Activated CD8-positive, alpha-beta T cell treated with anti-CD3 and anti-CD28 coated beads, Interleukin-2, amount 10 ng/mL, durations not matched to agents 7 days and 5 days (primary cell): ENCODE measurements at places on chromosomes 4 and X.
A peak's percentile ranks its signal among the peaks of the same experiment; 100 is the strongest.

DNA sequence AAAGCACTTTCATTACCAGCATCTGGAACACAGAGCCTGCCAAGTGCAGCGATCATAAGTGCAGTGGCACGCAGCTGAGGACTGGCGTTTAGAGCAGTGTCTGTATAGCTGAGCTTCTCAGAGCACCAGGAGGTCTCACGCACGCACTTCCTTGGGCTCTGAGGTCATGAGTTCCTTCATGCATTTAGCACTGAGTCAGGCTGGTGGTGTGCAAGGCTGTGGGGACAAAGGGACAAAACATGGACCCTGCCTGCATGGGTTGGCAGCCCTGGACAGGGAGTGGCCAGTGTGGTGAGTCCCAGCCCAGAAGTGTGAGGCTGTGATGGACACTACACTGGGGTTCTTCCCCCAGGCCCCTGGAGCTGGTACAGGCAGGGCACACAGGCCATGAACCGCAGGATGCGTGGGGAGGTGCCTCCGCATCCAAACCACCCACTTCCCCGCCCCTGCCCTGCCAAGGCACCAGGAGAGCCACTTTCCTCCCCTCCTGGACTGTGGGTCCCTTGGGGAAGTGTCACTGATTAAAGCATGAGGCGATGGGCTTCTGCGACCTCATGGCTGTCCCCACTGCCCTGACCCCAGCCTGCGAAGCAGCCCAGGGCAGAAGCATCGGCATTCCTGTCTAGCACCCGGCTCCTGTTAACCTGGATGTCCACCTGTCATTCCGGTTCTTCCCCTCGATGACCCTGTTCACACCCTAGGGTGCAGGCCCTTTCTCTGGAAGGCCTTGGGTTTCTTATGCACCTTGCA lies 37.2 kb upstream of the GPR78 start:
- no peak for DNase-seq

- no peak for DNase-seq
Measured at GRCh38 chrX:20235755-20236154, 31.0 kb downstream of the RPS6KA3 start.

DNA sequence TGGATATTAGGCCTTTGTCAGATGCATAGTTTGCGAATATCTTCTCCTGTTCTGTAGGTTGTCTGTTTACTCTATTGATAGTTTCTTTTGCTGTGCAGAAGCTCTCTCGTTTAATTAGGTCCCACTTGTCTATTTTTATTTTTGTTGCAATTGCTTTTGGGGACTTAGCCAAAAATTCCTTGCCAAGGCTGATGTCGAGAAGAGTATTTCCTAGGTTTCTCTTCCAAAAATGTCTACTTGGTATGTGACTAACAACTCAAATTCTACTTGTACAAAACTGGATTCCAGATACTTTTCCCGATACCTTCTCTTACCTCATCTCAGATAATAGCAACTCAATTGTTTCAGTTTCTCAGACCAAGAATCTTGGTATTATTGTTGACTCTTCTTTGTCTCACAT lies 142.4 kb upstream of the GLRA2 start:
- no peak for DNase-seq

DNA sequence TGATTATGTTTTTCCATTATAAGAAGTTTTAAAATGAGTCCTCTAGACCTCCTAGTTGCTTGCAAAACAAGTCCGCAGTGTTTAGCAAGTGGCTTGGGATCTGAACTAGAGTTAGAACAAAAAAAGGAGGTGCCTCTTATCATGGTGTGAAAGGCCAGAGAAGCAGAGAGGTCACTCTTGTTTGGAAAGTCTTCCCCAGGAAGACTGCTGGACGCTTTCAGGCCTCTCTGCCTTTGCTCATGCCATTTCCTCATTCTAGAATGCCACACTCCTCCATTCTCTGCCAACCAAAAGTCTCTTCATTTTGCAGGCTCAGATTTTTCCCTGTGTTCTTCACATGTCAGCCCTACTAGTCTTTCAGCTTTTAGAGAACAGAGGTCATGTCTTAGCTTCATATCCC lies 14.9 kb downstream of the PARM1 start:
- DNase-seq, result no peak

- DNase-seq, result no peak
Measured at GRCh38 chr4:17400686-17401085, 111.2 kb downstream of the QDPR start.

GRCh38 chr4:140697709-140698560 lies 58.2 kb downstream of the TBC1D9 start:
- DNase-seq, result no peak

- no peak for DNase-seq
Measured at GRCh38 chrX:72569786-72570185, 2.9 kb downstream of the HDAC8 start.

- DNase-seq, result peak; percentile 92
Measured at GRCh38 chrX:23907498-23908218, at the start of the genes APOO and CXorf58. TSS of gene APOO (minus strand) at chrX:23907938. CDS start at chrX:23907702, 236 bp downstream. TSS of gene CXorf58 (plus strand) at chrX:23908006. CDS start at chrX:23910303, 2,297 bp downstream.

GRCh38 chr4:2393353-2394270 lies 24.8 kb downstream of the ZFYVE28 start:
- DNase-seq, result peak; percentile 34

DNA sequence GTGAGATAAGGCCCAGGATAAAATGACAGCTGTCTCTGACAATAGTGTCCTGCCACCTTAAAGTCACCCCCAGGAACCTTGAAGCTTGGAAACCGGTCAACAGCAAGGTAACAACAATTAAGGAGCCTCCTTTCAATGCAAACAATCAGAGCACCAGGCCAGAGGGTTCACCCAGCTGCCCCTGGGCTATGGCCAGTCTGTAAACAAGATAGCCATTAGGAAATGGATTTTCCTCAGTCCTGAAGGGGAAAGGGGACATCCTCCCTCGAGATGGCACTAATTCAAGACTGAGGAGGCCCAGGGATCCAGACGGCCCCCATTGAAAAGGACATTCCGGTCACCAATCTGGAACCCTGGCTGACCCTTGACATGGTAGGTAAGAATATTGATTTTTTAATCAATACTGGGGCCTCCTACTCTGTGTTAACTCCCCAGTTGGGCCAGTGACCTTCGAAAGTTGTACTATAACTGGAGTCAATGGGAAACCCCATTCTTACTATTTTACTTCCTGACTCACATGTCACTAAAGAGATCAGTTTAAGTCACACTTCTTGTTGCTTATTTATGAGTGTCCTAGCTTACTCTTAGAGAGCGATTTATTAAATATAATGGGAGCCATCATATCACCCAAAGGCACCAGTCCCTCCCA lies 61.7 kb upstream of the CT45A1 start:
- DNase-seq, result no peak

- no peak for DNase-seq
Measured at GRCh38 chr4:185225940-185226339, 16.5 kb downstream of the SNX25 start.

- no peak for DNase-seq
Measured at GRCh38 chr4:67394879-67395278, 150.4 kb downstream of the CENPC start.

DNA sequence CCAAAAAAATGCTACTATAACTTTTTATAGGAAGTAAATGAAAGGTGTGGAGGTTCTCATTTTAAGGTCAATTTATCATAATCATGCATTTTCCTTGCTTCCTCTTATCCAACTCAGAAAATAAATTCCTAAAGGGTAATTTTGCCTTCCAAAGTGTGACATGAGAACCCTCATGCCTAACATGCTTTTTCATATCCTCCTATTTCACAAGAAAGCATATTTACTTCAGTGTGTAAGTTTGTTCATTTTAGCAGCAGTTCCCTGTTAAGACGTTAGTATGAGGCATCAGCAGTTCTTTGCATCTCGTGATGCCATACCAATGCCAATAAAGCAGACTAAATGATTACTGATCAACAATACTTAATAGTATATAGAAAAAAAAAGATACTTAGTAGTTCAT lies 18.4 kb downstream of the WDFY3 start:
- no peak for DNase-seq

DNA sequence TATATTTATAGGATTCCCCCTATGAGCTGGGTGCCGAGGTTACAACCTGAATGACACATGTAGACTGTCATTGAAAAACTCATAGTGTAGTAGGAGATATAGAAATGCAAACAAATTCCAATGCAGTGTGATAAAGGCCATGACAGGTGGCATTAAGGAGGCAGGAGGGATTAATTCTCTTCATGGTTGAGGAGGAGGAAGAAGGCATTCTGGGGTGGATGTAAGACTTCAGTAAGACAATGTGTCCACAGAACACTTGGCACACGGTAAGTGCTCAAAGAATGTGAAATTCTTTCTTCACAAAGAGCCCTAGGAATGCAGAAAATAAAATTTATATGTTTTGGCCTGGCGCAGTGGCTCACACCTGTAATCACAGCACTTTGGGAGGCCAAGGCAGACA lies 136.5 kb downstream of the RBM47 start:
- DNase-seq, result no peak

- DNase-seq, result no peak
Measured at GRCh38 chr4:124854968-124855367, 142.4 kb upstream of the ANKRD50 start.

GRCh38 chr4:148813289-148813688 lies 371.1 kb upstream of the NR3C2 start:
- DNase-seq, result no peak

DNA sequence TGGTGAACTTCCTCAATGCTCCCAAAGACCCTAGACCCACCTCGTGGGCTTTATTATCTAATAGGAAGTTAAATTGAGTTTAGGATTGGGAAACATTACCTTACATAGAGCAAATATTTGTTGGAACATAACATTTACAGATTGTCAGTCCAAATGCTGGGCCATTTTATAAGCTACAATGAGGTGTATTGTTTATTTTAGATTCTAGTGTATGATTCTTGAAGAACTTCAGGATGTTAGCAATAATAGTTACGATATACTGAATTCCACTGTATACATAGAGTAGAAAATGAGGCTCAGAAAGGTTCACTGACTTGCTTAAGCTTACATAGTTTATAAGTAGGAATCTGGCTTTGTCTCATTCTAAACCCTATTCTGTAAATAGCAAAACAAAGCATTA lies 37.4 kb downstream of the PAQR3 start:
- DNase-seq, result no peak

DNA sequence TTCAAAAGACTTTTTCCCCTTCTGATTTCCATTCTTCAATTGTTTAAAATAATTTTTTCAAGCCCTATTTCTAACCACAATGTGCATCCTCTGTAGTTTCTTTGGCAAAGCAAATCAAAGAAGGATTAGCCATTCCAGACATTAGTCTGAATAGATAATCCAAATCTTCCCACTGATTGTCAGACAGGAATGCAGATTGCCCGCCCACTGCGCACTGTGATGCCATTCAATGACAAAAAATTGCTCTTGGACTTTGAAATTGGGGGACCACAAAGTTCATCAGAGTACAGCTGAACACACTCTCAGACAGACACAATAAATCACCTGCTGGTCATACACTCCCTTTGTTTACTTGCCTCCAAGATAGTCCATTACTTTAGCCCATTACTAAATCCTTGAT lies 216.5 kb upstream of the DKK2 start:
- DNase-seq, result no peak

GRCh38 chr4:11368701-11369115 lies 60.0 kb downstream of the HS3ST1 start:
- no peak for DNase-seq

- DNase-seq, result no peak
Measured at GRCh38 chr4:71860643-71861042, 76.8 kb upstream of the GC start.

GRCh38 chrX:153057281-153057680 lies 1.0 kb downstream of the PNMA3 start:
- DNase-seq, result no peak

GRCh38 chrX:65098851-65099250 lies 122.6 kb upstream of the ZC4H2 start:
- DNase-seq, result no peak

DNA sequence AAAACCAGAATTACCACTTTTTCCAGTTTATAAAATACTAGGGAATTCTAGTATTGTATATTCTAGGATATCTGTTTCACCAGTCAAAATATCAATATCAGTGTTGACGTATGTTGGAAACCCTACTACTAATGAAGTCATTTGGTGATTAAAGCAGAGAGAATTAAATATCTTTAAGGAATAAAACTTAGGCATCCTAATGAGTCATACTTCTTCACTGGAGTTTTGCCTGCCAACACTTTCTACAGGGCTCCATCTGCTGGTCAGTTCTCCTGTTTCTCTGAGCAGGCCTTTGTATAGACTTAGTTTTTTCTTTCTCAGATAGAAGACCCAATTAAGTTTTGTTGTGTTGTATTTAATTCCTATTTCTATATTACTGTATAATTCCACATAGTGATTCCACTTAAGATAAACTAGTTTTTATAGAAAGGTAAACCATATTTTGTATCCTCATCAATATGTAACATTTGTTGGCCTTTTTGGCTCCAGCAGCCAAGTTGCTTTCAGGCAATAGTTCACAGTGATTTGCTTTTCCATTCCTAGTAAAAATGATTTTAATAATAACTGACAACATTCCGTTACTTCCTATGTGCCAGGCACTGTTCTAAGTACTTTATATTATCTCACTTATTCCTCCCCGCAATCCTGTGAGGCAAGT lies 3.5 kb downstream of the AP1AR start:
- DNase-seq, result peak; percentile 70

DNA sequence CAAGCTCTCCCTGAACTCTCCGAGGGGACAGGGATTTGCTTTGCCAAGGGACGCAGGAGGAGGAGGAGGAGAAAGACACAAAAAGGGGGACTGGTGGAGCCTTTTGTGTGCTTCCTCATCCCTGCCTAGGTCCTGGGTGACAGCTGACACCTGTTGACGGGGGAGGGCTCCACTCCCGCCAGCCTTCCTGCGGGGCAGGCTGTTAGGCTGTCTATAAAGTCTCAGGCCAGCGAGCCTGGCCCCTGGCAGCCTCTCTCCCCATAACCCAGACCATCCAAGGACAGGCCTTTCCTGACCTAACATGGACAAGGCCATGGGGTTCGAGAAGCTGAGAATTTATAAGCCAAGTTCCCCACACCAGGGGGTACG lies 832 bp upstream of the EVC2 start:
- no peak for DNase-seq

DNA sequence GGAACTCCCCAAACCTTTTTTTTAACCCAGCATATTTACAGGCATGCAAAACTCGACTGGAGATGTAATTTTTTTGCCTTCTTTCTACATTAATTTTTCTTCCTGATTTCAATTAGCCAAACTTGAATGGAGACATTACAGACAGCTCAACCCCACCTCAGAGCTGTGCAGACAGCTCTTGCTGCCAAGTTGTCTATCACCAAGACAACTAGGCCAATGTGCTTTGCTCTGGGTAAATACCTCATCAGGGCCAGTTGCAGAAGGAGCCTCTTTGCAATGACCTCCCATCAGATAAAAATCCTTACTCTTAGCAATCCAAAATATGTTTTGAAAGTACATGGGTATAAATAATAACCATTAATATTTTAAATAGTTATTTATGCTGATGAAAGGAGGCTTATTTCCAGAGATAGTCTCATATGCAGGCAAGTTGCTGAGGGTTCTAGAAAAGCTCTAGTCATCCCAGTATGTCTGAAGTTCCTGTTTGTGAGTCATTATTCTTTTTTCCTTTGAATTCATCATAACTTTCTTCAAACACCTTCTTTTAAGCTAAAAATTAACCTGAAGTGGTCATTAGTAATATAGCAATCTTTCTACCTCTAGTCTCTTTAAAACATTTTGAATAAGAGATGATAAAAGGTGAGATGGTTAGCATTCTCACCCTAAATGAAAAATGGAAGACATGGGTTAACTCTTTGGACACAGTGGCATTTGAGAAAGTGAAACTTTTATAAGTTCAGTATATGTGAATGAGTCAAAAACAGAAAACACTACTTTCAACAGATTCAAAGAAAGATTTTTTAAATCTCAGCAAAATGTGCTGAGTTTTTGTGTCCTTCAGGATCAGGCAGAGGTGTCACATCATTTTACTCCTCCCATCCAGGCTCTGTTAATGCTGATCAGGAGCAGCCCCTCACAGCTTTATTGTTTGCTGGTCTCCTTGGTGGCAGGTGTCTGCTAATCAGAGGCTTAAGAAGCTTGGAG lies 475.5 kb upstream of the FGF16 start:
- DNase-seq, result no peak
